ENCODE measurements at places on chromosomes 6 and 20.

GRCh38 chr6:129273161-129273560 lies 390.2 kb downstream of the LAMA2 start:
- no peak for DNase-seq

GRCh38 chr6:114164207-114164606 lies 178.6 kb downstream of the HS3ST5 start:
- DNase-seq = no peak

DNA sequence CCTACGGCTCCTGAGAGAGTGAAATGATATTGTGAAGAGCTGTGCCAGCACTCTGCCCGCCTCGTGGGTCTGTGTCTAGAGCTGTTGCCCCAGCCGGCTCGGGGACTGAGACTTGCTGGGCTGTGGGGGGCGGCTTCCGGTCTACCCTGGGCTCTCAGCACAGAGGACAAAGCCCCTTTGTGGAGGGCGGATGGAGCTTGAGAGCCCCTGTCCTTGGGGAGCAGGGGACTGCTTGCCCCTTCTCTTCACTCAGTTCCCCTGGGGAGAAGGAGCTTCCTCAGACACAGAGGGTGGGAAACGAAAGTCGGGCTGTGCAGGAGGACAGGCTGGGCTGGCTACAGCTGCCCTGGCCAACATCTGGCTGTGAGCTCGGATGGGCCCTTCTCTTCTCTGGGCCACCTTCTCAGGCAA lies 11.0 kb downstream of the SRC start:
- no peak for DNase-seq

DNA sequence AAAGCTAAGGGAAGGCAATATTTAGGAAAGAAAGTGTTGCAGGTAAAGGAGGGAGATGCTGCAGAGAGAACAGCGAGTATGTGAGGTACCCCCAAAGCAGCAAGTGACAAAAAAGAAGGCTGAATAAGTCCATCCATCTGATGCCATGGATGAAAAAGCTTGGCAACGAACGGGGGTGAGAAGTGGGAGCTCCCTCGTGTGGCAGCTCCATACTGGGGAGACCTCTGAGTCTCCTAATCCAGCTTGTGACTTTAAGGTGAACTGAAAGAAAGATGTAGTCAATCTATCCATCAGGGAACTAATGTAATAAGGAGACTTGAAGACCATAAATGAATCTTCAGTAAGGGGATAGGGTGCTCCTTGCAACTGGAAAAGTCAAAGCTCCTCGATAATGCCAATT lies 156.6 kb downstream of the OTOR start:
- DNase-seq = no peak

- DNase-seq = no peak
Observed at GRCh38 chr6:145289573-145289972, 445.7 kb downstream of the EPM2A start.

DNA sequence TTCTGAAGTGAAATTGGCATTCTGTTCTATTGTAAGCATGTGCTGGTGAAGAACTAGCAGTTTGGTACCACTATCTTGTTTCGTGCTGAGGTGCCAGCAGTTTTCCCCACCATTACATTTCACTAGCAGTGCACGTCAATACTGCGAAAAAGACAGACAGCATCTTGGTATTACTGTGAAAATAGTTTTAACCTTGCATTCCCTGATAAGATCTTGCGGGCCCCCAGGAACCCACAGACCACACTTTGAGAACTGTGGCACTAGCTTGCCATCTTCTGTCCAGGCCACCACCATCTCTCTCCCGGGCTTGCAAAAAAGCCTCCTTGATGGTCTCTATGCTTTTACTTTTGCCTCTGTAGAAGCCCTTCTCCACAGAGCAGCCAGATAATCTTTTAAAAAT lies 185.7 kb downstream of the BACH2 start:
- no peak for DNase-seq

Data from right hindlimb (tissue), 1 donor.